ENCODE measurements at places on chromosomes 12 and 14.

DNA sequence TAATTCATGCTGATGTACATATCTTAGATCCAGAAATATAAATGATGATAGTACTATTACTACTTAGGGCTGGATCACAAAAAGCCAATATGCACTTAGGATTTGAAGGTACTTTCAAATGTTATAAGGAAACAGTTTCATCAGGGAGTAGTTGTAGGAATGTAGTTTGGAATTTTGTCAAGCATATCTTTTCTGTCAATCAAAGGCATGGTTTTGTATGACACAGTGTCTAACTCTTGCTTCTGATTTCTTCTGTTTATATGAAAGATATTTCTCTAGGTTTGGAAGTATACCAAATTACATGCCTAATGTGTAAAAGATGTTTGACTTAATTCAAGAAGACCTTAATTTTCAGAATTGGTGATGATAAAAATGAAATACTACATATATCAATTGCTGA lies 135.7 kb downstream of the RAD51B start:
- DNase-seq: no peak

GRCh38 chr12:94273272-94273671 lies 124.9 kb downstream of the PLXNC1 start:
- no peak for DNase-seq

- DNase-seq: no peak
Measured at GRCh38 chr12:104455578-104456416, 951 bp upstream of the CHST11 start.

- DNase-seq: no peak
Measured at GRCh38 chr12:452667-453210, 7.0 kb upstream of the B4GALNT3 start.

- DNase-seq: no peak
Measured at GRCh38 chr12:116718655-116719454, 19.0 kb downstream of the SPRING1 start.
